ENCODE measurements at places on chromosomes 1 and 21.

- H3K4me3 ChIP-seq = no peak overlapping the region
- no peak overlapping the region for H3K27ac ChIP-seq
- H3K4me1 ChIP-seq = no peaks in the 10 kb centered on the region
- no peak for DNase-seq
- no peaks in the 10 kb centered on the region for H3K36me3 ChIP-seq
- H3K27me3 ChIP-seq = no peaks in the 10 kb centered on the region
Observed at GRCh38 chr1:79663916-79664315, 657.4 kb upstream of the ADGRL4 start.

- peaks cover 31% of the 10 kb centered on the region for H3K36me3 ChIP-seq
- H3K27me3 ChIP-seq = no peaks in the 10 kb centered on the region
- H3K4me3 ChIP-seq = no peak overlapping the region
- H3K4me1 ChIP-seq = peaks cover 11% of the 10 kb centered on the region
Observed at GRCh38 chr1:226078374-226078773, 15.9 kb downstream of the H3-3A start.

- peaks cover 22% of the 10 kb centered on the region for H3K4me1 ChIP-seq
- no peak for DNase-seq
- no peaks in the 10 kb centered on the region for H3K27me3 ChIP-seq
- H3K4me3 ChIP-seq = no peak overlapping the region
- peaks cover 44% of the 10 kb centered on the region for H3K36me3 ChIP-seq
- H3K27ac ChIP-seq = no peak overlapping the region
Observed at GRCh38 chr1:31633117-31633516, 11.6 kb downstream of the PEF1 start.

GRCh38 chr1:184019069-184019468 lies 18.5 kb downstream of the COLGALT2 start:
- H3K27me3 ChIP-seq = peaks cover 12% of the 10 kb centered on the region
- DNase-seq = no peak
- H3K27ac ChIP-seq = no peak overlapping the region
- H3K4me1 ChIP-seq = peaks cover 4% of the 10 kb centered on the region

- DNase-seq = no peak
- H3K36me3 ChIP-seq = no peaks in the 10 kb centered on the region
- H3K4me1 ChIP-seq = no peaks in the 10 kb centered on the region
- peaks cover 82% of the 10 kb centered on the region for H3K27me3 ChIP-seq
- no peak overlapping the region for H3K4me3 ChIP-seq
Observed at GRCh38 chr1:7052701-7053100, 267.4 kb downstream of the CAMTA1 start.

- H3K36me3 ChIP-seq = no peaks in the 10 kb centered on the region
- H3K4me1 ChIP-seq = no peaks in the 10 kb centered on the region
- no peak for DNase-seq
- peaks cover 17% of the 10 kb centered on the region for H3K27me3 ChIP-seq
Observed at GRCh38 chr1:64231153-64231552, 27.7 kb downstream of the UBE2U start.

DNA sequence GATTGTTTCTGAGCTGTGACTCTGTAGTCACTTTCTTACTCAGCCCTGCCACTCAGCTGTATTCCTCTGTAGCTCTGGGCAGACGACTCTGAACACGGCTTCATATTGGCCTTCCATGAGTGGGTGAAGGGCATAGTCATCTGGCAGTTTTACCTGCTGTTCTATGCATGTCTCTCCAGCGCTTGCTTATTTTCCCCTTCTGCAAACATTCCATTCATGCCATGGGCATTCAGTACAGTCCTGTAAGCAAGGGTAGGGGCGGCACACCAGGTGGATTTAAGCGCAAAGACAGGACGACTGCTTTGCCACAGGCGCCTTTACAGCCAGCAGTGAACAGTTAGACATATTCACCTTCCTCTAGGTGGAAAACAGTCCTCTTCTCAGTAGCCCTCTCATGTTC lies 4.4 kb upstream of the WDR26 start:
- no peaks in the 10 kb centered on the region for H3K27me3 ChIP-seq
- no peak overlapping the region for H3K4me3 ChIP-seq

- no peak overlapping the region for H3K27ac ChIP-seq
- H3K4me1 ChIP-seq = no peaks in the 10 kb centered on the region
- no peaks in the 10 kb centered on the region for H3K36me3 ChIP-seq
Observed at GRCh38 chr1:201269281-201269680, 14.0 kb upstream of the PKP1 start.

- H3K36me3 ChIP-seq = no peaks in the 10 kb centered on the region
- H3K27ac ChIP-seq = no peak overlapping the region
- no peak for DNase-seq
- H3K4me3 ChIP-seq = no peak overlapping the region
- H3K27me3 ChIP-seq = peaks cover 31% of the 10 kb centered on the region
Observed at GRCh38 chr1:7177021-7177420, 391.8 kb downstream of the CAMTA1 start.

DNA sequence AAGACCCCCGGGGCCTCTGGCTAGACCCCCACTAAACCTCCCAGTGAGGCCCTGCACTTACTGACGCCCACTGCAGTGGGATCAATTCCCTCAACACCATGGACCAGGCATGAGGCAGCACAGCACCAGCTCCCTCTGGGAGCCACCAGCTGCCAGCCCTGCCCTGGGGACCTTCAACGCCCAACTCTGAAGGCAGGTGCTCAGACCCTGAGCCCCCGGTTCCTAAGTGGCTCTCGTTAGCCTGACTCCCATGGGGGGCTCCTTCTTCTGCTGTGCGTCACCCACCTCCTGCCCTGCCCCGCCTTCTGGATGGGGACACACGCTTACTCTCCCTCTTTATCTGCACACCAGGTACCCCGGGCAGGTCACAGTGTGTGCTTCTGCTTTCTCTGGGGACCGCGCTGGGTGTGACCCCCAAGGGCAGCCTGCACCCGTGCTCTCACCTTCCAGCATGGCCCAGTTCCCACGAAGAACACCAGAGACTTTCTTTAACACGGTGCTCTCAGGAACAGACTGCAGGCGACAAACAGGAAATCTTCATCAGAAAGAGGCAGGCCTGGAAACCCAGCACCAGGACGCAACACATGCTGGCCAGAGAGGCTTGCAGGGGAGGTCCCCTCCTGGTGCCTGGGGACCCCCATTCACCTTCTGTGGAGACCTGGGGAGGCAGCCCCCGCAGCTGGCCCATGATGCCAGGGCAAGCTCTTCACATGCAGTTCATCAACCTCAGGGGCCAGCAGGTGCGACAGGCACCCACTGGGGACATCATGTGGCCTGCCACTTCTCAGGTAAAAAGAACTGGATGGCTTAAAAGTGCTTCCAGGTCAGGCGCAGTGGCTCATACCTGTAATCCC lies 27.3 kb downstream of the WDR4 start:
- DNase-seq = no peak
- peaks cover 12% of the 10 kb centered on the region for H3K4me1 ChIP-seq
- no peak overlapping the region for H3K4me3 ChIP-seq

- H3K36me3 ChIP-seq = peaks cover 7% of the 10 kb centered on the region
- no peak for DNase-seq
- no peak overlapping the region for H3K27ac ChIP-seq
- no peak overlapping the region for H3K4me3 ChIP-seq
Observed at GRCh38 chr1:200673952-200674823, 4.5 kb upstream of the DDX59 start.

GRCh38 chr1:38589036-38589435 lies 270.5 kb downstream of the RRAGC start:
- no peak overlapping the region for H3K27ac ChIP-seq
- H3K4me1 ChIP-seq = peaks cover 13% of the 10 kb centered on the region
- H3K36me3 ChIP-seq = no peaks in the 10 kb centered on the region
- DNase-seq = no peak

GRCh38 chr1:166947398-166948043 lies 27.8 kb downstream of the ILDR2 start:
- peaks cover 89% of the 10 kb centered on the region for H3K27me3 ChIP-seq
- peak overlapping the region; percentile 16 for H3K4me3 ChIP-seq
- H3K4me1 ChIP-seq = peaks cover 2% of the 10 kb centered on the region

DNA sequence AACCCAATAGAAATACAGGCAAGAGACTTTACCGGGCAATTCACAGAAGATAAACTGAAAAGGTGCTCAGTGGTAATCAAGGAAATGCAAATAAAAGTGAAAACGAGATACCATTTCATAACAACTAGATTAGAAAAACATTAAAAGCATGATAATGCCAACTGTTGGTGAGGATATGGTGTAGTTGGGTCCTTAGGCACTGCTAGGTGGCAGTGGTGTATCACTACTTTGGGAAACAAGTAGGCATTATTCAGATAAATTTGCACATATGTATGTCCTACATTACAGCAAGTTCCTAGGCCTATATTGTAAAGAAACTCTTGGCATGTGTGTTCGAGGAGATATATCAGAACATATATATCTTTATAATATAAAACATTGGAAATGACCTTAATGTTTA lies 31.0 kb downstream of the AZIN2 start:
- H3K36me3 ChIP-seq = peaks cover 2% of the 10 kb centered on the region
- H3K27ac ChIP-seq = no peak overlapping the region
- H3K4me1 ChIP-seq = no peaks in the 10 kb centered on the region
- no peaks in the 10 kb centered on the region for H3K27me3 ChIP-seq
- H3K4me3 ChIP-seq = no peak overlapping the region

DNA sequence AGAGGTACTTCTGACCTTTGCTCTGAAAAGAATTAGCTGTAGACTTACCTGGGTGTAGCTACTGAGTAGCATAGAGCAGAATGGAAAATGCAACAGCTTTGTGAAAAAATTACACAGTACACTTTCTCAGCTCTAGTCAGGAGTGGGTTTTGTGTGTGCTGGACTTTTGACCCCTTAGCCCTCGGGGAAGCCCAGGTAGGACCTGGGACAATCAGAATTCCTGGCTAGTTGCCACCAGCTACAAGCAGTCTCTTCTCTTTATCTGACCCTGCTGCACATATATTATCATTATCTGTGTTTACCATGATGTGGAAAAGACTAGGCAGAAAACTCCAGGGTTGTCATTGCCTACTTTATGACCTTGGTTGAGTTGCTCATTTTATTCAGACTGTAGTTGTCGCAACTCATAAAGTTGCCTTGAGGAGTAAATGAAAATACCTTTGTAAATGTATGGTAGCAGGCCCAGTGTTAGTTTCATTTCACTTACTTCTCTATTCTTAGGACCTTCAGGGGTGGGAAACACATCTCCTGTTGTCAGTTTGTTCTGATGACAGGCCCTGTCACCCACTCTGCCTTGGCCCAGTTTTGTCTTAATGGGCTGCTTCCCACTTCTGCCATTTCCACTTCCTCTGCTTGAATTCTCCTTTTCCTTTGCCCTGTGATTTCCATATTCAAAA lies 5.4 kb downstream of the NEK7 start:
- H3K27me3 ChIP-seq = no peaks in the 10 kb centered on the region
- H3K4me3 ChIP-seq = peak overlapping the region; percentile 61
- no peak for DNase-seq
- peaks cover 50% of the 10 kb centered on the region for H3K4me1 ChIP-seq
- peak overlapping the region; percentile 44 for H3K27ac ChIP-seq

- no peak for DNase-seq
- H3K4me3 ChIP-seq = no peak overlapping the region
- H3K27ac ChIP-seq = no peak overlapping the region
- no peaks in the 10 kb centered on the region for H3K27me3 ChIP-seq
Observed at GRCh38 chr1:231983588-231984193, 357.1 kb downstream of the DISC1 start.

GRCh38 chr1:94094469-94095111 lies 26.4 kb downstream of the ABCA4 start:
- no peaks in the 10 kb centered on the region for H3K4me1 ChIP-seq
- no peak overlapping the region for H3K27ac ChIP-seq
- no peak overlapping the region for H3K4me3 ChIP-seq

GRCh38 chr1:116748272-116748671 lies 6.0 kb upstream of the CD2 start:
- DNase-seq = no peak
- no peaks in the 10 kb centered on the region for H3K36me3 ChIP-seq
- no peak overlapping the region for H3K4me3 ChIP-seq
- no peaks in the 10 kb centered on the region for H3K27me3 ChIP-seq
- peaks cover 12% of the 10 kb centered on the region for H3K4me1 ChIP-seq

GRCh38 chr21:43936247-43936967 lies 71.4 kb downstream of the AGPAT3 start:
- no peaks in the 10 kb centered on the region for H3K27me3 ChIP-seq
- peaks cover 3% of the 10 kb centered on the region for H3K36me3 ChIP-seq
- H3K4me3 ChIP-seq = no peak overlapping the region
- no peak overlapping the region for H3K27ac ChIP-seq
- no peak for DNase-seq
- peaks cover 25% of the 10 kb centered on the region for H3K4me1 ChIP-seq

GRCh38 chr1:109959974-109960744 lies 24.4 kb upstream of the AHCYL1 start:
- no peaks in the 10 kb centered on the region for H3K4me1 ChIP-seq
- no peaks in the 10 kb centered on the region for H3K36me3 ChIP-seq
- peaks cover 14% of the 10 kb centered on the region for H3K27me3 ChIP-seq
